Cortex of kidney (tissue), 1 donor: ENCODE measurements at places on chromosomes 11 and 22.

DNA sequence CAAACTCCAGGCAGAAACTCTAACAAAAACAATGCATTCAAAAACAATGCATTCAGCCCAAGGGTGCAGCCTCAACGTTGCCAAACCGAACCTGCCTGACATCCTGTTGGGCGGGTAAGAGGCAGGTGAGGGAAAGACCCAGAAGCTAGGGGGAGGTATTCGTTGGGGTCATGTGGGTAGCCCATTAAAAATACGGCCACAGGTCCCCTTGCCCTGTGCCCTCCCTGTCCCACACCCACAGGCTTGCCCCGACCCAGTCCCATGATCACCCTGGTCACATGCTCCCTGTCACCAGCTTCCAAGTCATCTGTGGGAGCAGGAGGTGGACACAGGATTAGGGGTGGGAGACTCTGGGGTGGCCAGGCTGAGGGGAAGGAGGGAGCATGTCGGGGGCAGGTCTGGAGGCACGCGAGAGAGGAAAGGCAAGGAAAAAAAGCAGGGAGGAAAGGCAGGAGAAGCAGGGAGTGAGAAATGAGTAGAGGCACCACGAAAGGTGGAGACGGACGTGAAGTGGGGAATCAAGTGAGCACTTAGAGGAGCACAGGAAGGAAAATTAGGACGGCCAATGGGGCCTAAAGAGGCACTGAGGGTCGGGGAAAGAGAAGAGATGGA, 683 bp downstream of the PLA2G6 start:
- no peak for DNase-seq

DNA sequence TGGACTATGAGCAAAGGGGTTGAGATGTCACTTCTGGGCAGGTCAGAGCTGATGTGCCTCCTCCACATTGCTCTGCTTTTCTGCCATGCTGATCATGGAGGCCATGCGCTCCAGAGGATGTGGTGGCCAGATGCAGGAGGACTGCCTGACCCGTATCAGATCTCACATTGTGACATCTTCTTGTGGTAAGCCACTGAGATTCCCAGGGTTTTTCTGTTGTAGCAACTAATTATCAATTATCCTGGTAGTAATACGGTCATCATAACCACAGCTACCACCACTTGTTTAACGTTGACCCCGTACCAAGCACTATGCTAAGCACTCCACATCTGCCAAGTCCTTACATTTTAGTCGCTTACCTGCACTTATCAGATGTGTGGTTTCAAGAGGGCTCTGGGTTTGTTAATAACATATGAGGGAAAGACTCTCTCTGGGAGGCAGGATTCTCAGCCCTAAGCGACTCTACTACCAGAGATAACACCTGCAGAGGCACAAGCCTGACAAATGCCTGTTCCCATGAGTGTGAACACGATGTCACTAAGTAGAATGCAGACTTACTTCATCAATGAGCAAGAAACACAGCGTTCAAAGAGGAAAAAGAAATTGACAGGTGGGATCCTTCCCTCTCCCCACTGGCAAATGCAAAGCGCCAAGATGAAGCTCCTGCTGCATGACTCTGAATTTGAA, 63.6 kb upstream of the TIMP3 start:
- DNase-seq = no peak

- no peak for DNase-seq
Measured at GRCh38 chr22:22345781-22346180, 101.2 kb downstream of the VPREB1 start.

- DNase-seq = no peak
Measured at GRCh38 chr11:120494595-120494994, 17.0 kb upstream of the GRIK4 start.

GRCh38 chr11:76288166-76288980, 82.1 kb upstream of the WNT11 start:
- no peak for DNase-seq

GRCh38 chr22:31537019-31537535, 40.7 kb downstream of the SFI1 start:
- no peak for DNase-seq

- DNase-seq = no peak
Measured at GRCh38 chr11:67400251-67400941, 1.3 kb downstream of the PPP1CA start.

- no peak for DNase-seq
Measured at GRCh38 chr11:24716403-24716802, 219.6 kb downstream of the LUZP2 start.

- no peak for DNase-seq
Measured at GRCh38 chr11:110433393-110434333, 3.9 kb downstream of the FDX1 start.

DNA sequence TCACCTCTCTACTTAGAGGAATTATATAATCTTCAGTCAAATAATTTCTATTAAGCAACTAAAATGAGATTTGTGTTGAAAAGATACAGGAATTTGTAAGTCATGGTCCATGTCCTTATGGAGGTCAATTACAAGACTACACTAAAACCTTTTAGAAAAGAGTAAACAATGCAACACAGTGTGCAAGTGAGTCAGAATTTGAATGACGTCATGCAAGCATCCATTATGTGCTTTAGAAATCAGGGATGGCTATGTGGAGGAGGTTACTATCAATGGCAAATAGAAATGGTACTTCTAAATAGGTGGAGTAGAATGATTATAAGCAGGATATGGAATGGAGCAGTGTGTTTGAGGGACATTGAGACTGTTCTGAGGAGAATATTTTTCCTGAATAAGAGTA, 16.6 kb downstream of the OR10D3 start:
- DNase-seq = no peak

- no peak for DNase-seq
Measured at GRCh38 chr22:35749808-35750207, 32.1 kb downstream of the APOL5 start.

DNA sequence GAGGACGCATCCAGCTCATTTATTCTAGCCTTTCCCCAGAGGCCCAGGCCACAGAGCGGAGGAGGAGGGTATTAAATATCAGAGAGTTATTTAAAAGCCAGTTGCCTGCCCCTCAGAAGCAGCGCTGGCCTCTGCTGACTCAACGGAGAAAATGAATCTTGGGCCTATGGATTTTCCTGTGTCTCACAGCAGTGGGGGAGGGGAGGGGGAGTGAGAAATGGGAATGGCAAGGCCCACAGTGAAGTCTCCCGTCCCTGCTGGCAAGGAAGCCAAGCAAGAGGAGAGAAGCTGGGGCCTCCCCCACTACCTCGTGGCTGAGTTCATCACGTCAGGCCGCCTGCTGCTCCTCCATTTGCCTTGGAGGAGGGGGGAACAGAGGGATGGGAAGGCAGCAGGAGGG, 4.5 kb upstream of the TPBGL start:
- DNase-seq = no peak

- no peak for DNase-seq
Measured at GRCh38 chr11:28393348-28393747, 285.2 kb downstream of the METTL15 start.

GRCh38 chr22:36588285-36588684, 59.3 kb upstream of the EIF3D start:
- DNase-seq = no peak

- no peak for DNase-seq
Measured at GRCh38 chr11:2775083-2775625, 75.4 kb upstream of the KCNQ1OT1 start.

DNA sequence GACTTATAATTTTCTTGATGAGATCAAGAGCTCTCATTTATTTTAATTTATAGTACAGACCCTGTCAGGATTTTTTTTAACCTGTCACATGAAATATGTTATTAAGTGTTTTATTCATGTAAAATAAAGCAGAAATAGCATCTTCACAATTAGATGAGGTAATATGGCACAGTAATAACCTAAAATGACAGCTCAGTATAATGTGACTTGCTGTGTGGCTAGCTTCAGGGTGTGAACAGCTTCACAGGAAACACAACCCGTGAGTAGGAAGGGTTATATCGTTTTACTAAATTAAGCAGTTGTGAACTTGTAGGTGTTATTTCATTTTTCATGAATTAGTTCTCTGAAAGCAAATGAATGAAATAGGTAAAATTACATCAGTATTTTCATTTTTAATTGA, 366.9 kb upstream of the CHORDC1 start:
- no peak for DNase-seq

GRCh38 chr11:88169471-88169870, 5.8 kb downstream of the RAB38 start:
- no peak for DNase-seq
